Right renal pelvis (tissue), 4 donors: ENCODE measurements at places on chromosomes 3 and 15. TPM values are rescaled to one million over a fixed set of nuclear protein-coding genes. Genes with fewer than 3 reads are reported as not detected.

The SOX14 gene
- not detected for polyA plus RNA-seq

The CLRN1 gene
- polyA plus RNA-seq, result not detected

The IGDCC3 gene
- 8.6 TPM for polyA plus RNA-seq

The IMPG2 gene
- 0.50 TPM for polyA plus RNA-seq

The TIGIT gene
- 0.08 TPM for polyA plus RNA-seq

The PARP15 gene
- 0.36 TPM for polyA plus RNA-seq

The TRIM71 gene
- polyA plus RNA-seq, result 7.1 TPM

The ZNF662 gene
- 24.8 TPM for polyA plus RNA-seq
